CD8-positive, alpha-beta T cell (primary cell): ENCODE measurements at places on chromosomes 4 and X. TPM values are rescaled to one million over a fixed set of nuclear protein-coding genes. Genes with fewer than 3 reads are reported as not detected.

Gene GDPD2
- not detected for total RNA-seq

Gene ADGRG2
- not detected for total RNA-seq

Gene CSAG3
- not detected for total RNA-seq

Gene TMPRSS11A
- not detected for total RNA-seq

Gene MED14
- 69.7 TPM for total RNA-seq

Gene CSN1S1
- not detected for total RNA-seq

Gene SYN1
- not detected for total RNA-seq

Gene MAGEC2
- not detected for total RNA-seq

Gene FGB
- not detected for total RNA-seq

Gene YY2
- total RNA-seq: 1.1 TPM

Gene PAGE2
- not detected for total RNA-seq

Gene ERCC6L
- 0.11 TPM for total RNA-seq

Gene JAKMIP1
- 3.0 TPM for total RNA-seq

Gene AKAP4
- not detected for total RNA-seq

Gene KCNIP4
- total RNA-seq: not detected

Gene TLR1
- total RNA-seq: 13.4 TPM

Gene SMARCA5
- 57.9 TPM for total RNA-seq

Gene PWWP3B
- total RNA-seq: not detected
